ENCODE measurements at places on chromosomes 2 and 18. TPM values are rescaled to one million over a fixed set of nuclear protein-coding genes. Genes with fewer than 3 reads are reported as not detected.

The EFEMP1 gene
- total RNA-seq, result 627 TPM

The CRYGD gene
- total RNA-seq, result not detected

The KHK gene
- 0.50 TPM for total RNA-seq

The NIF3L1 gene
- 25.2 TPM for total RNA-seq

The PRKAG3 gene
- 0.50 TPM for total RNA-seq

The GPR17 gene
- not detected for total RNA-seq

The ACADL gene
- 0.66 TPM for total RNA-seq

The RNMT gene
- 31.6 TPM for total RNA-seq

The DSC3 gene
- total RNA-seq, result 0.15 TPM

The OR6B2 gene
- total RNA-seq, result not detected

The EVA1A gene
- total RNA-seq, result 32.1 TPM

The CLEC4F gene
- total RNA-seq, result not detected

The HOXD13 gene
- total RNA-seq, result not detected

The ADNP2 gene
- 22.4 TPM for total RNA-seq

The ATG9A gene
- 34.9 TPM for total RNA-seq

The LIMS4 gene
- 3.6 TPM for total RNA-seq

The NEB gene
- 0.17 TPM for total RNA-seq

The PTPN18 gene
- 19.6 TPM for total RNA-seq

The PER2 gene
- 5.4 TPM for total RNA-seq

The VAMP8 gene
- 2.8 TPM for total RNA-seq

The RESP18 gene
- total RNA-seq, result not detected

The UGT1A3 gene
- not detected for total RNA-seq

The POTEI gene
- total RNA-seq, result not detected

The KCNK3 gene
- under 0.01 TPM for total RNA-seq

The PIGN gene
- 41.8 TPM for total RNA-seq

The CCDC74A gene
- 12.7 TPM for total RNA-seq

The ZAP70 gene
- not detected for total RNA-seq

The CRIM1 gene
- total RNA-seq, result 98.5 TPM

The SPEG gene
- total RNA-seq, result 21.7 TPM

The ALK gene
- under 0.01 TPM for total RNA-seq

The TSPYL6 gene
- total RNA-seq, result under 0.01 TPM

The HOXD8 gene
- 0.44 TPM for total RNA-seq

The RAB6C gene
- total RNA-seq, result not detected

The LCT gene
- total RNA-seq, result under 0.01 TPM

The SIX3 gene
- total RNA-seq, result not detected

The NMUR1 gene
- total RNA-seq, result 0.17 TPM

The ITM2C gene
- total RNA-seq, result 63.4 TPM

The CDH20 gene
- not detected for total RNA-seq

The FEV gene
- total RNA-seq, result under 0.01 TPM

The DSG2 gene
- total RNA-seq, result 0.73 TPM

The SFTPB gene
- not detected for total RNA-seq

The KIAA2012 gene
- 0.17 TPM for total RNA-seq

The SLC19A3 gene
- 0.29 TPM for total RNA-seq

The TMEM131 gene
- 36.4 TPM for total RNA-seq

The GEN1 gene
- 4.3 TPM for total RNA-seq

The TEKT4 gene
- total RNA-seq, result not detected

The FBXO36 gene
- total RNA-seq, result 2.5 TPM

The XDH gene
- total RNA-seq, result 1.3 TPM

Data from smooth muscle cell of trachea (primary cell).